NCI-H226 (cell line): ENCODE measurements at places on chromosomes 4 and X.

GRCh38 chr4:96380106-96380505 is 540.2 kb downstream of the PDHA2 start:
- no peak for DNase-seq

GRCh38 chr4:125010796-125011503 is 298.4 kb upstream of the ANKRD50 start:
- DNase-seq = no peak

- peak; percentile 78 for DNase-seq
Measured at GRCh38 chr4:182752158-182752910, 164.9 kb downstream of the DCTD start.

- DNase-seq = no peak
Measured at GRCh38 chr4:186297013-186297645, 31.1 kb downstream of the F11 start.

DNA sequence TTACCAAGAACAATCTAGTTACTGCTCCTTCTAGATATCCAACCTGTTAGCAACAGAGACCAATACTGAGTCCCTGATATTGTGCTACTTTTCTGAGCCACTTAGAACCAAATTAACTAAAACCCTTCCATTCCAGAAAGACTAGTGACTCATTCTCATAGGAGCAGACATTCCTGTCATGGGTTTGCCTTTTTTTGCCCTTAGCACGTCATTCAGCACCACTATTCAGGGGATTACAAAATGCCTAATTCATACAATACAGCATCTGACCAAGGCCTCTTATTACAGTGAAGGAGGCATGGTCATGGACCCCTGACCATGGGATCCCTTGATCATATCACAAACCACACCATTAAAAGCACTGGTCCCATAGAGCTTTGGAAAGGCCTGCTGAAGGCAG is 123.8 kb upstream of the CXCL13 start:
- no peak for DNase-seq

- DNase-seq = no peak
Measured at GRCh38 chrX:44954562-44954961, 81.6 kb downstream of the KDM6A start.

GRCh38 chr4:8050555-8051206 is 107.9 kb downstream of the ABLIM2 start:
- DNase-seq = no peak

DNA sequence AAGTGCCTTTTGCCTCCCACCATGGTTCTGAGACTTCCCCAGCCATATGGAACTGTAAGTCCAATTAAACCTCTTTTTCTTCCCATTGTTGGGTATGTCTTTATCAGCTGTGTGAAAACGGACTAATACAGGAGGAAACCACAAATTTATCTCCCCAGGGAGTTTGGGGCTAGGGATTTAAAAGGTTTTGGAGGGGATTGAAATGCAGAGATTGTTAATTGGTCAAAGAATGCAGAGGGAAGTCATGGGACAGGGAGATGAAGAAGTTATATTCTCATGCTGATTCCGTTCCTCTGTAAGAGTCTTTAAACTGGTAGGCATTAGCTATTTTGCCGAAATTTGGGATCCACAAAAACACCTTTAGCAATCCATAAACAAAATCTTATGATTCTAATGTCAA is 57.9 kb downstream of the TKTL2 start:
- no peak for DNase-seq

GRCh38 chr4:104869831-104870230 is 276.8 kb upstream of the TET2 start:
- DNase-seq = no peak

- DNase-seq = no peak
Measured at GRCh38 chrX:31329298-31329697, 257.5 kb upstream of the FTHL17 start.

GRCh38 chr4:169815606-169816005 is 57.9 kb upstream of the HPF1 start:
- DNase-seq = no peak

GRCh38 chrX:48507246-48507645 is 1.5 kb upstream of the PORCN start:
- no peak for DNase-seq

GRCh38 chr4:179268791-179269190 is 1826.6 kb upstream of the AGA start:
- DNase-seq = no peak

DNA sequence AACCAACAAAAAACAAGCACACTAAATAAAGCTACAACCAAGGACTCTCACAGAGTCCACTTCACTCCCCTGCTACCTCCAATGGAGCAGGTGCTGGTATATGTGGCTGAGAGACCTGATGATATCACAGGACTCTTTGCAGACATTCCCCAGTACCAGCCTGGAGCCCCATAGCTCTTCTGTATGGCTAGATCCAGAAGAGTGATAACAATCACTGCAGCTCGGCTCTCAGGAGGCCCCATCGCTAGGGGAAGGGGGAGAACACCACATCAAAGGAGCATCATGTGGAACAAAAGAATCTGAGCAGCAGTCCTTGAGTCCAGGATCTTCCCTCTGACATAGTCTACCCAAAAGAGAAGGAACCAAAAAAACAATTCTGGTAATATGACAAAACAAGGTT is 237.1 kb upstream of the TLL1 start:
- DNase-seq = no peak

DNA sequence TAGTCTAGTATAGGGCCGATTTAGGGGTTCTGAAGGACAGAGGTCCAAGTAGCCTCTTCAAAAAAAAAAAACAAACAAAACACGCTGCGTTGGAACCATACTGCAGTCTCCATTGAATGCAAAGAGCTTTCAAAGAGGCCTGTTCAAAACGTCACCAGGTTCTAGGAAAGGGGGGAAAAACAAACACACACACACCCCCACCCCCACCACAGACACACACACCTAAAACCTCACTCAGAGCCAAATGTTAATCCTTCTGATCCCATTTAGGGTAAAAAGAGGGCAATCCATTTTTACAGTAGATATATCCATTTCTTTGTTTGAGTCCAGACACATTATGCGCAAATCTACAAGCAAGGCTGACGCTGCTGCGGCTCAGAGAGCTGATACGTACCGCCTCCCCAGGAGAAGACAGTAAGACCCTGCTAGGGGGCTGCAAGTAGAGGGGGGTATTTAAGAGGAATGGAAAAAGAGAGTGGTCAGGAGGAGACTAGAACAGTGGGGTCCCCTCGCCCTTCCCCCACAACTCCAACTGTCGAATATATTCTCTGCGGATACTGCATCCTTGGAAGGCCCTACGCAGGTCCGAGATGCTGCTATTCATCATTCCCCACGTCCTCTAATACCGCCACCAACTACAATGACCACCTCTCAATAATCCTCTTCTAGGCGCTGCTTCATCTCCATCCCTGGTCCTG is 1.3 kb downstream of the NKRF start:
- DNase-seq = no peak

- no peak for DNase-seq
Measured at GRCh38 chrX:56429581-56429980, 133.8 kb upstream of the UBQLN2 start.

DNA sequence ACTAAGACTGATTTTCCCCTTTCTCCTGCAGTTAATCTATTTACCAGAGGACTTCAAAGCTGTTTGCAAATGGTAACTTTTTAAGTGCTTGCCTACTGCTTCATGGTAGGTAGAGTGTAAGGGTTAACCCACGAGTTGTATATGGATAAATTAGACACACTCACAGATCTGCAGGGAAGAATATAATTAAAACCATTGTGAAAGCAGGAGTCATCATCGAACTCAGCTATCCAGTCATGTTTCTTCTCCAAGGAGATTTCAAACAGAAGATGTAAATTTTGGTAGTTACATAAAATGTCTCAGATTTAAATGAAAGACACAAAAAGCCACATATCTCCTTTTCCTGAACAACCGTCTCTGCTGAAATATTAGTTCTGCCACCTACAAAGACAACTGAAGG is 549 bp upstream of the XG start:
- no peak for DNase-seq

- DNase-seq = no peak
Measured at GRCh38 chr4:181138116-181138515, 1105.1 kb upstream of the TENM3 start.

- DNase-seq = peak; percentile 65
Measured at GRCh38 chr4:54499308-54500074, 158.3 kb upstream of the KIT start.

DNA sequence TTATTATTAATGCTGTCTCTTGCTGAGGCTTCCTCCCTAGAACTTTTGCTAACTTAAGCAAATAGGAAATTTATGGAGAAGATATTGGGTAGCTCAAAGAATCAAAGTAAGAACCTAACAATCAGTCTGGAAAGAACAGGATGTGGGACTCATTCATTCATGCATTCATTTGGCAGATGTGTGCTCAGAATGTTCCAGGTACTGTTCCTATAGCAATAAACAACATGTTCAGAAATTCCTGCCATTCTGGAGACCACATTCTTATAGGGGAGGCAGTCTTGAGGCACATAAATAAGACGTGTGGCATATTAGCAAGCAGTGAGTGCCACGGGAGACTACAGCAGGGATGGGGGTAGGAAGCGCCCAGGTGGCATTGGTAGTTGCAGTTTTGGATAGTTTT is 5.0 kb downstream of the GRK4 start:
- DNase-seq = peak; percentile 33

DNA sequence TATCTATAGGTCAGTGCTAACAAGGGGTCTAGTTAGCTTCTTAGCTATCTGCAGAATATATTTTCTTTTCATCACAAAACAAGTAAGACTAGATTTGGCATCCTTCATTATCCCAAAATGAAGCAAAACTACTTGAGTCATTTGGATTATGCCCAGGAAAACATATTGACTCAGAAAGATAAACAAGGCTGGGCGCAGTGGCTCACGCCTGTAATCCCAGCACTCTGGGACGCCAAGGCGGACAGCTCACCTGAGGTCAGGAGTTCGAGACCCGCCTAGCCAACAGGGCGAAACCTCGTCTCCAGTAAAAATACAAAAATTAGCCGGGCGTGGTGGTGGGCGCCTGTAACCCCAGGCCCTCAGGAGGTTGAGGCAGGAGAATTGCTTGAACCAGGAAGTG is 18.0 kb upstream of the MND1 start:
- DNase-seq = no peak

DNA sequence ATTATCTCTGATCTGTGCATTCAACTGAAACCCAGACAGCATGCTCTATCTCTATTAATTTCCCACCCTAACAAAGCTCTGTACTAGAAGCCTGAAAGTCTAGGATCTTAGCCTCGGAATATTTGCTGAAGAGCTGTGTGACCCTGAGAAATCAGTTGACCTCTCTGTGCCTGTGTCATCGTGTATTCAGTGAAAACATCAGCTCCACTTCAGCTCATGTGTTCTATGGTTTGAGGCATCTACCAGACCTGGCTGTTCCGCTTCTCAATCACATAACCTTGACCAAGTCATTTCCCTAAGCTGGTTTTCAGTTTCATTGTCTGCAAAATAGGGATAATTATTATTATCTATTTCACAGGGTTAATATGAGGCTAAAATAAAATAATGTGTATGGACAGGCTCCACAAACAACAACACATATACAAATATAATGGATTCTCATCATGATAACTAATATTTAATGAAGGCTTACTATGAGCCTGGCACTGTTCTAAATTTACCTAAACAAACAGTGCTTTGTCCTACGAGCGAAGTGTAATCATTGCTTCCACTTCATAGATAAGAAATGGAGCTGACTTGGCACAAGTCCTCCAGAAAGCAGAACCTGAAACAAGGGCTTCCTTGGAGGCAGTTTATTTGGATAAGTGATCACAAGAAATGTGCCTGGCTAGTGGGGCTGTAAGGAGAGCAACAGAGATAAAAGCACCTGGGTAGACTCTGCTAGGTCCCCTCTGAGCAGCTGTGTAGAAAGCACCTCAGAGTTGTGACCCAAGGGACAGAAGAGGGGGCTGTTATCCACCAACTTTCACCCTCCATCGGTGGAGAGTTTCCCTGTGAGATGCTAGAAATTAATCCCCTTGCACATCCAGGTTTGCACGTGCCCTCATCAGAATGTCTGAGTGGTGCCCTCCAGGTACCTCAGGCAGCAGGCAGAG is 356.9 kb downstream of the RAB28 start:
- DNase-seq = no peak

DNA sequence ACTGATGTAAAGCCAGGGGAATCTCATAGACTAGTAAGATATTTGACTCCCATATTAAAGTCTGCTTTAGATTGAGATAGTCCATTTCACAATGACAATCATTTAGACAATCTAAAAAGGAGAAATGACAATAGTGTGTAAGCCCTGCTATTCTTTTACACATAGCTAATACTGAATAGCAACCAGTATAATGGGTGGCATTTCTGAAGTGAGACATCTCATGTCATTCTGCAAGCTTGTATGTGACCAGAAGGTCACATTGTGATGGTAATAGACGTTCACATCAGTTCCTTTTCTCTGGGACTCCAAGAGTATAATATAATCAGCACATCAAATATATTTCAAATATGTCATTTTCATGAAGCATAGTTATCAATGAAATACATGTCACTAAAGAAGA is 440.2 kb downstream of the GALNTL6 start:
- DNase-seq = no peak

DNA sequence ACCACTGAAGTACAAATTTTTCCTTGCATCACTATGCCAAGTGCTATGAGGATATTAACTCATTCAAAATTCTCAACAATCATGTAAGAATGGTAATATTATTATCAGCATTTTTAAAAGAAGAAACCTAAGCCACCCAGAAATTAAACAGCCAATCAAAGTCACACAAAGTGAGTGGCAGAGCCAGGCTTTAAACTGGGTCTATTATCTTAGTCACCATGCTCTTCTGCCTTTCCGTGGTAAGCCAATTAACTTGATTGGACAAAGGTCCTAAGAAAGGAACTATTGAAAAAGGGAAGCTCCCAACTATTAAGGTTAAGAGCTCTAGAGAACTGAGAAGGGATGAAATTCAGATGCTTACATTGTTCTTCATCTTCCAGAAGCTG is 111.5 kb downstream of the ASB9 start:
- no peak for DNase-seq
